ENCODE measurements at places on chromosomes 16 and 17.

- no peak for DNase-seq
Observed at GRCh38 chr17:77217566-77217965, 76.8 kb downstream of the SEC14L1 start.

DNA sequence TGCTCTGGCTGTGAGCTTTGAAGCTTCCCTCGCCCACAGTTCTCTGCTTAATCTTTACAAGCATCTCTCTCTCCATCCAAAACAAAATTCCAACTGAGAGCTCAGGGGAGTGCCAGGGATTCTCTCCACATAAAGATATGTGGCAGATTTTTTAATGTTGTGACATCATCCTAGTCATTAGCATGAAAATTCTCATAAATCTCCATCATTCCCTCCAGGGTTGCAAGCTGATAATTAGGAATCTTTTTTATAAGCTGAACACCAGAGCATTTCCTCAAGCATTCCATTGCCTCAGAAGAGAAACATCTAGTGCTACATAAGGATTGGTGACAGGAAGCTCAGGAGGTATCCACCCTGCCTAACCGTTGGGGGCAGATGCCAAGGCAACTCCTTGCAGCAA lies 82.4 kb upstream of the DNAH9 start:
- no peak for DNase-seq

- DNase-seq, result peak; percentile 14
Observed at GRCh38 chr16:50547340-50548124, 664 bp upstream of the NKD1 start.

DNA sequence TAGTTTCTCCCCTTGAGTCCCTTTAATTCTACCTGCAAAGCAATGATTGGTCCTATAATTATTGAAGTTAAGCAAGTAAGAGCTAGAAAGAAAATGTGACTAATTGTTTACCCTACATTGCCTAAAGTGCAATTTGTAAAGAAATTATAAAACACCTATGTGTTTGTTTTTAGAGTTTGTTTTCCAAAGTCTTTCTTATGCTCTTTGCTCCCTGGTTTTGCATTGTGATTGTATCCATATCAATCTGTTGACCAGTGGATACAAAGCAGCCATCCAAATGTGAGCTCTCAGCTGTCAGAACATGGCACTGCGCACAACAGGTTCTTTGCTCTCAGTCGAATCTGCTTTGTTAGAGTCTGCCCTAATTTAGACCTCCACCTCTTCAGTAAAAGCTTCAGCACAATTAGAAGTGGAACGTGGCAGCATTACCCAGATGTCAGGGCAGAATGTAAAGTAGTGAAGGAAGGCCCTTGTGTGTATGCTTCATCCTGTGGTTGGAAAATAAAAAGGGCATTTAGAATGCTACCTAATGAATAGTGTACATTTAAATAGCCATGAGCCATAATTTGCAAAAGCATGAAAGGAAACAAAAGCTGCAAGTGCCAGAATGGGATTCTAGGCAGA lies 70.5 kb downstream of the AATF start:
- no peak for DNase-seq

- no peak for DNase-seq
Observed at GRCh38 chr17:36937959-36938565, 787 bp downstream of the LHX1 start.

DNA sequence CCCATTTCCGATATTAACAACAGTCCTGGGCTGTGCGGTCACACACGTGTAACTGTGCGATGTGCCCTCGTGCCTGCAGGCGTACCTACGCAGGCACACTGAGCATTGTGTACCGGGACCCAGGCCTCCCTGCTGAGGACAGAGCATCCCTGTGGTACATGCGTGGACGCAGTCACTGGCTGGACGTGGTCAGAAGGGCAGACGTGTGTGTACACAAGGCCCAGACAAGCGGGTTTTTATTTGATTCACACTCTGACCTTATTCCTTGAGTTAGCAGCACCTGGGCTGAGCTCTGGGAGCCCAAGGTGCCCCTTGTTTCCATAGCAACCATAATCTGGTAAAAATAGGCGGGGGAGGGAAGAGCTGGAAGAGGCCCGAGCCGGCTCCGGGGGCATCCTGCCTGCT lies 19.5 kb downstream of the RAP1GAP2 start:
- DNase-seq, result no peak

DNA sequence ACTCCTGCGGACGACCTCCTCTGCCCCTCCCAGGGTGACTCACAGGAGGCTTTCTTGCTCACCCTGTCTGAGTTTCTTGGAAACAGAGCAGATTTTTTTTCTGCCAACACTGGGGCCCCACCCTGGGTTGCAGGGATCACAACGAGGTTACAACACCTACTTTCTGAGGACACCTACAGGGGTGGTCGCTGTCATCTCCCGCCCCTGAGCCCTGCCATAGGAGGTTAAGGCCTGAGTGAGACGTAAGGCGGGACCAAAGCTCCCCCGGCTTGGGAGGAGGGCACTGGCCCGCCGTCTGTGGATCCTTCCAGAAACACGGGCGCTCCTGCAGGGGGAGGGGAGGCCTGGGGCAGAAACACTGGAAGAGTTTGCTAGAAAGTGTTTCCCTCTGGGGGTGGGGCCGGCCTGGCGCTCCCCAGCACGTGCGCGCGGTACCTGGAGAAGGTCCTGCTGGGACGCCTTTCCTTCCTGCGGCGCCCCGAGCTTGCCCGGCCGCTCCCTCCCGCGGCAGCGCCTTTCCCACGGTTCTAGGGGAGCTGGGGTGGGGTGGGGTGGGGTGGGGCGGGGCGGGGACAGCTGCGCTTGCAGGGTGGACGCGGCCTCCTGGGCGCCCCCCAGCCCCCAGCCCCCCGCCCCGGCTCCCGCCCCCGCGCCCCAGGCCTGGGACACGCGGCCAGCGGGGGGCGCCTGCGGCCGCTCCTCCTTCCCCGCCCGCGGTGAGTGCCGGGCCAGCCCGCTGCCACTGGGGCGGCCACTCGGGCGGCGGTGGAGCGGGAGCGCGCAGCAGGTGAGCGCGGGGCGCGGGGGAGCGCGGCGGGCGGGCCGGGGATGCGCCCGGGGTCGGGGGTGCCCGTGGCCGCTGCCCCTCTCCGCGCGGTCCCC lies 20.7 kb upstream of the ADCY7 start:
- peak; percentile 78 for DNase-seq

GRCh38 chr17:31095236-31096105 lies 694 bp downstream of the NF1 start:
- peak; percentile 52 for DNase-seq

- DNase-seq, result no peak
Observed at GRCh38 chr16:9070254-9070653, 21.2 kb upstream of the HAPSTR1 start.

- DNase-seq, result no peak
Observed at GRCh38 chr17:67982686-67983382, 13.4 kb downstream of the C17orf58 start.

DNA sequence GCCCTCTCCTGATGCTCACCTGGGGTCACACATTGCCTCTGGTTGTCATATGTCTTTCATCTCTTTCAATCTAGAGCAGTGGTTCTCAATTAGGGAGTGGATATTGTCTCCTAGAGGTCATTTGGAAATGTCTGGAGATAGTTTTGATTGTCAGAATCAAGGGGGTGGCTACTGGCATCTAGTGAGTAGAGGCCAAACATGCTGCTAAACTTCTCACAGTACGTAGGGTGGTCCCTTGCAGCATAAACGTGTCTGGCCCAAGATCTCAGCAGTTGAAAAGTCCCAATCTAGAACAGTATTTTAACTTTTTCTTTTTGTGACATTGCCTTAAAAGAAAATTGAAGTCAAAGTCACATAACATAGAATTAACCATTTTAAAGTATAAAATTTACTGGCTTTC lies 30.5 kb upstream of the SLC5A10 start:
- no peak for DNase-seq

DNA sequence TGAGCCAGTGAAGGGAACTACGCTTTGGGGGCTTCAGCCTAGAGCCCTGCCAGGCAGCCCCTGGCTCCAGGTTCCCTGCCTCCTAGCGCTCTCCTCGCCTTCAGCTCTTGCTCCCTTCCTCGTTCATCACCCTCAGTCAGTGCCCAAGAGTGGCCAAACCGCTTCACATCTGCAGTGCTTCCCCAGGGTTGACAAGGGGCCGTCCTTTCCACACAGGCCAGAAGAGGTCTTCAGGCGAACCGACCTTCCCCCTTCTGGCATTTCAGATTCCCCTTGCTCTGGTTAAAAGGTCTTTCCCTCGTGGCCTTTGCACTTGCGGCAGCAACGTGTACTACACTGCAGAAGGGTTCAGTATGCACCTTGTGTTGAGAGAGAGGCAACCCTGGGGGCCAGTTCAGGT lies 4.1 kb downstream of the RASD1 start:
- DNase-seq, result no peak

DNA sequence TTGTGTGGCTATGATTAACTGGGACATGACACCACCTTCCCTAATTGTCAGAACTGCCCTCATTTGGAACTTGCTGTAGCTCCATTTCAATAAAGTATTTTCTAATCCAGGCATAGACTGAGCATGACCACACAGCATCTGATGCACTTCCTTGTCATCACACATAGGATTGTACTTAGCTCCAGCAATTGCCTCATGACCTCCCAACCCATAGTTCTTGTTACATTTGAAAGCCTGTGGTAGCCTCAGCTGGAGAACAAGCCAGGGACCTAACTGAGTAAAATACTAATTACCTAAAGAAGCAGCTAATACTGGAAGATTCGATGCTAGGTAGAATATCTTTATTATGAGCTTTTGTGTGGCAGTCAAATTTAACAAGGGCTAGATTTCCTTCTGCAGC lies 187.3 kb upstream of the KIF2B start:
- no peak for DNase-seq

DNA sequence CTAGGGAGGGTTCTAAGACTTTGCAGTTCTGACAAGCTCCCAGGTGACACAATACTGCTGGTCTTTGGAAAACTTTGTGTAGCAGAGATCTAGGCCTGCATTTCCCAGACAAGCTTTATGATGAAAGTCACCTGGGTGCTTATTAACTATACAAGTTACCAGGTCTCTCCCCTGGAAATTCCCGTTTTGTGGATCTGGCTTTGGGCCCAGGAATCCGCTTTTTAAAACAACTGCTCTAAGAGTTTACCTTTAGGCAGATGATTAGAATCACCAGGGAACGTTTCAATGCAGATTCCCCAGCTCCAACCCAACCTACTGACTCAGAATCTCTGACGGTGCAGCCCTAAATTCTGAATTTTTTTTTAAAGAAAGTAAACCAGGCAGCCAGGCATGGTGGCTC lies 36.3 kb downstream of the MYH3 start:
- no peak for DNase-seq

DNA sequence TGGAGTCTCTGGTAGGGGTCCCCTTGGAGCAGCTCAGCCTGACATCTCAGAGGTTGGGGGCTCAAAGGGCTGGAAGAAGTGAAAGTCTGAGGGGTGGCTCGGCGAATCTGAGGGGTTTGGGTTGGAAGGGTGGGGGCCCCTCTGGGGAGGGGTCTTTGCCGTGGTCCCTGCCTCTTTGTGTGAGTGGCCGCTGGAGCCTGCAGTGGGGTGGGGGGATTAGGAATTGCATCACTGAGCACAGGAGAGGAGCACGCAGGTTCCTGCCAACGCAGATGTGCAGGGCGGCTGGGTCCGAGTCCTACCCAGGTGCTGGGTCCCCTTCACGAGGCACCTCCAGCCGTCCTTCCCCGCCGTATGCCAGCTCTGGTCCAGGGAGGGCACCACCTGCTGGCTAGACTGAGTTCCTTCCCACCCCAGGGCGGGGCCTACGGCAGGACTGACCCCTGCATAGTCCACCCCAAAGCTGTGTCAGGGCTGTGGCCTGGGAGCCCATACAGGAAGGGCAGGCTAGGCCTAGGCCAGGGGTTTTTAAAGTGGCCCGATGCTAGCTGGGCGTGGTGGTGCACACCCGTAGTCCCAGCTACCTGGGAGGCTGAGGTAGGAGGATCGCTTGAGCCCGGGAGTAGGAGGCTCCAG lies 9.9 kb downstream of the FMNL1 start:
- DNase-seq, result no peak

GRCh38 chr17:1496869-1497268 lies 4.4 kb upstream of the MYO1C start:
- no peak for DNase-seq

- DNase-seq, result no peak
Observed at GRCh38 chr16:51071326-51071725, 79.7 kb downstream of the SALL1 start.

DNA sequence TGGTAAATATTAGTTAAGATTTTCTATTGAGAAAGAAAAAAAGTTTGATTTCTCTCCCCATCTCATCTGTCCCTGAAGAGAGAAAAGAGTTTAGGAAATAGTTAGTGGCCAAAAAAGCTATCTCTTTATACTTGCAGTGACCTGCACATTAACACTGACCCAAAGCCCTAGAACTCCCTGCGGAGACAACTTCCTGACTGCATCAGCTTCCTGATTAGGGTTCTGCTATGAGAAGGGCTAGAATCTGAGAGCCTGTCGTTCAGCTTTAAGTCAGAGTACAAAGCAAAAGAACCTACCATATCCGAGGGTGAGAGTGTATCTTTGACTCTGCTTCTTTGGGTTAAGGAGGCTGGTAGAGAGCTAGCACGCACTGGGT lies 24.7 kb downstream of the LIMD2 start:
- peak; percentile 27 for DNase-seq

GRCh38 chr17:17361867-17362539 lies 58.8 kb downstream of the NT5M start:
- DNase-seq, result no peak

DNA sequence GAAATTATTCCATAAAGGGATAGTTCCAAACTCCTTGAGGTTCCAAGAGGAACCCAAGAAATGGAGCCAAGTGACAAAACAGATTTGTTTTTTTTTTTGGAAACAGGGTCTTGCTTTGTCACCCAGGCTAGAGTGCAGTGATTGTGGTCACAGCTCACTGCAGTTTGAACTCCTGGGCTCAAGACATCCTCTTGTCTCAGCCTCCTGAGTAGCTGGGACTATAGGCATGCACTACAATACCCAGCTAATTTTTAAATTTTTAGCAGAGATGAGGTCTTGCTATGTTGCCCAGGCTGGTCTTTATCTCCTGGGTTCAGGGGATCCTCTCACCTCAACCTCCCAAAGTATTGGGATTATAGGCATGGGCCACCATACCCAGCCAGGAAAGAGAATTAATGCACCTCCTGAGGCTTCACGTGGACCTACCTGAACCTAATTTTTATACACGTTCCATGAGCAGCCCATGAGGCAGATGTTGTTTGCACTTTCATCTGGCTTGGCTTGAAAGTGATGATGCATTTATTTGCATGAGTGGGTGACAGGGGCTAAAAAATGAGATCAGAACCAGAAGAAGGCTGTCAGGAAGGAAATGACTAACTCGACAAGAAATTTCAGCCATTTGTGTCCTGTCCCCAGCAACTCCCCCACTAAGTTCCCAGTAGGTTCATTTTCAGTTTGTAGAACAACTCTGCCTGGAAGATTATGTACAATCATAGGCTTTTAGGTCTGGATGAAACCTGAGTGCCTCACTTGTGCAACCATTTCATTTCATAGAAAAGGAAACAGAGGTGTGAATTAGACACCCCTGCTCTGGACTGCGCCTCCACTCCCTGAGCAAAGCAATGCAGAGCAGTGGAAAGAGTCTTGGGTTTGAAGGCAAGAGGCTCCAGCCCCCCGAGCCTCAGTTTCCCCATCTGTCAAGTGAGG lies 10.3 kb upstream of the IRF8 start:
- peak; percentile 93 for DNase-seq

- no peak for DNase-seq
Observed at GRCh38 chr16:81633680-81634379, 145.3 kb upstream of the PLCG2 start.

- peak; percentile 30 for DNase-seq
Observed at GRCh38 chr16:25210758-25211157, 6.0 kb upstream of the AQP8 start.
